ENCODE measurements at places on chromosomes 1 and 21.
A peak's percentile ranks its signal among the peaks of the same experiment; 100 is the strongest.

GRCh38 chr1:78280626-78281025 is 210.1 kb upstream of the PTGFR start:
- no peak for DNase-seq

DNA sequence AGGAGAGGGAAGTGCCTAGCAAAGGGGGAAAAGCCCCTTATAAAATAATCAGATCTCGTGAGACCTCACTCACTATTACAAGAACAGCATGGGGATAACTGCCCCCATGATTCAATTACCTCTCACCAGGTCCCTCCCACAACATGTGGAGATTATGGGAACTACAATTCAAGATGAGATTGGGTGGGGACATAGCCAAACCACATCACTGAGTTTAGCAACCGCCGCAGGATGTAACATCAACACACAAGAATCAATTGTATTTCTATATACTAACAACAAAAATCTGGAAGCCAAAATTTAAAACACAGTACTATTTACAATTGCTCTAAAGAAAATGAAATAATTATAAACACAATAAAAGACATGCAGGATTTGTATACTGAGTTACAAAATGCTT is 21.9 kb downstream of the DIRAS3 start:
- DNase-seq, result no peak

DNA sequence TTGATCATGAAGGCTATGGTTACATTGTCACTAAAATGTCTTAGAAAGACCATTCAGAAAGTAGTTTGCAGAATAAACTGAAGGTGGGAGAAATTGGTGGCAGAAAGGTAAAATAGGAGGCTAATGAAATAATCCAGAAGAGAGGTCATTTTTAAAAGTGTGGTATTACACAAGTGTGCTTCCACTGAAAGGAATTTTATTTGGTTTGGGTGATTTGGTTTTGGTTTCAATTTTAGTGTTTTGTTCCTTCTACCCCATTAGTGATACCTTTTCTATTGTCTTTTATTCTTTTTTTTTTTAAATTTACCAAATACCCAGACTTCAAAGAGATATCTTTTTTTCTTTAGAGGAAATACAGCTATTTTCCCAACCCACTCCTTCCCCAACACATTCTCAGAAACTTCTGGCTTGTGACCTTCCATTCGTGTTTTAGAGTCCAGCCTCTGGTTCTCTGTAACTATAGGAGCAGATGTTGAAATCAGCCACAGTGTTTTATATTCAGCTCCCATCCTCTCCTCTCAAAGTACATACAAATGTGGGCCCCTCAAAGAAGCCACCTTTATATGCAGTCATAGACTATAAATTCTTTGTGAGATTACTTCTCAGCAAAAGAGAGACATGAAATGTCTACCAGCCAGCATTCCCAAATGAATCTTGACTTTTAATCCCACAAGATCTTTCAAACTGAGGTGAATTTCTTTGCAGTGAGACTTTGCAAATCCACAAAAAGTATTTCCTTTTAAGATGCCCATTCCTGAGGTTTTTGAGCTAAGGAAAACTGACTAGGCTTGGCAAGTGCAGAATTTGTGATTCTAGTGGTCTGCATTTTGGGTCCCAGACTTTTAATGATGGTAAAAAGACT is 42.0 kb upstream of the PALMD start:
- no peak for DNase-seq

DNA sequence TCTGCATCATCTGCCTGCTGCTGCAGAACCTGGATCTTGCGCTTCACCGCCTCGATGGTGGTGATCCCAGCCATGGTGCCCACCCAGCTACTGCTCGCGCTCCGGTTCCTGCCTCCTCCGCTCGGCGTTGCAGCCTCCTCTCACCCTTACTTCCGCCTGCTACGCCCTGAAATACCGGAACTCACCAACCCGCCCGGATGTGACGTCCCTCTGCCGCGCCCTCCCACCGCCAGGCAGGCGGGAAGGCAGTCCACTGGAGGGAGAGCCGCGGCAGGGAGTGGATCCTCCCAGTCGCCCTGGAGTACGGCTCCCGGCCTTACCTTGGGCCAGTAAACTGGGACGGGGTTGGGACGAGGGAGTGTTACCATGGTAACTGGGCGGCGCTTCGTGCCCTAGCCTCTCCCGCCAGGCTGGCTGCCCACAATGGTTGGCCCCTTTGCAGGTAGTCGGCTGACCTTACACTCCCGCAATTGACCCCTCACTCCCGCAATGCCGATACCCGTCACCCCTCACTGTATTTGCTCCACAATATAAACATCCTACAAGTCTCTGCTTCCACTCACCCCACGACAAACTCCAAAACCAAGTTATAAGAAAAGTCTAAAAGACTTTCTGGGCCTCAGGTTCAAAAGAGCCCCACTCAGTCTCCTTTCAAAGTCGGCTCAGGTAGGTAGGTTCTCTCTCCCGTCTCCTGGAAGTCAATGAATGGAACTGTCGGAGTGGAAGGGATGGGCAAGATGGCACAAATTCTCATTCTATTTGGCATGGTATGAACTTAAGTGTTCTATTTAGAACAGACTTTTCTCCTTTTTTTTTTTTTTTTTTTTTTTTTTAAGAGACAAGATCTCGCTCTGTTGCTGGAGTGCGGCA is 8.6 kb downstream of the TPM3 start:
- DNase-seq, result peak; percentile 98

- DNase-seq, result no peak
Observed at GRCh38 chr1:209040351-209040750, 543.2 kb upstream of the CAMK1G start.

GRCh38 chr1:23566304-23566703 is 7.0 kb upstream of the ID3 start:
- no peak for DNase-seq

GRCh38 chr1:92486251-92487077 is at the start of gene GFI1:
Gene GFI1 (minus strand): TSS chr1:92486925. CDS start chr1:92483487, 3,438 bp downstream.
- peak; percentile 73 for DNase-seq

- DNase-seq, result no peak
Observed at GRCh38 chr1:66490816-66491215, 43.1 kb upstream of the SGIP1 start.

- no peak for DNase-seq
Observed at GRCh38 chr1:153561466-153561985, 4.1 kb downstream of the S100A2 start.

DNA sequence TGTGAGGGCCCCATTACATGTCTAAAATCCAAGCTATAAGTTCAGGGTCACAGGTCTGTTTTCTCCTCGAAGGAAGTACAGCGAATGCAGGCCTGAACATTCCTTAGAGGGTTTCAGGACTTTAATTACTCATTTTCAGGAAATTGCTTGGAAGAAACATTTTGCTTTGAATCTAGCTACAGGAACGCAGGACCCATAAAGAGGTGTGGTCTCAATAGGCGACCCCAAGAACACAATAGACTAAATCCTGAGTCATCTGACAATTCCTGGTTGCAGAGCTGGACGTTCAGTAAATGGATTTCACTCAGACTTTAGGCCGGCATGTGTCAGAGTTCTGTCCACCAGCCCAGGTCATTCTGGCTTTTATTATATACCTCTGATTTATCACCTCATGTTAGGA is 1.0 kb upstream of the ERG start:
- DNase-seq, result no peak

GRCh38 chr21:39109163-39109530 is 74.1 kb downstream of the PSMG1 start:
- no peak for DNase-seq

DNA sequence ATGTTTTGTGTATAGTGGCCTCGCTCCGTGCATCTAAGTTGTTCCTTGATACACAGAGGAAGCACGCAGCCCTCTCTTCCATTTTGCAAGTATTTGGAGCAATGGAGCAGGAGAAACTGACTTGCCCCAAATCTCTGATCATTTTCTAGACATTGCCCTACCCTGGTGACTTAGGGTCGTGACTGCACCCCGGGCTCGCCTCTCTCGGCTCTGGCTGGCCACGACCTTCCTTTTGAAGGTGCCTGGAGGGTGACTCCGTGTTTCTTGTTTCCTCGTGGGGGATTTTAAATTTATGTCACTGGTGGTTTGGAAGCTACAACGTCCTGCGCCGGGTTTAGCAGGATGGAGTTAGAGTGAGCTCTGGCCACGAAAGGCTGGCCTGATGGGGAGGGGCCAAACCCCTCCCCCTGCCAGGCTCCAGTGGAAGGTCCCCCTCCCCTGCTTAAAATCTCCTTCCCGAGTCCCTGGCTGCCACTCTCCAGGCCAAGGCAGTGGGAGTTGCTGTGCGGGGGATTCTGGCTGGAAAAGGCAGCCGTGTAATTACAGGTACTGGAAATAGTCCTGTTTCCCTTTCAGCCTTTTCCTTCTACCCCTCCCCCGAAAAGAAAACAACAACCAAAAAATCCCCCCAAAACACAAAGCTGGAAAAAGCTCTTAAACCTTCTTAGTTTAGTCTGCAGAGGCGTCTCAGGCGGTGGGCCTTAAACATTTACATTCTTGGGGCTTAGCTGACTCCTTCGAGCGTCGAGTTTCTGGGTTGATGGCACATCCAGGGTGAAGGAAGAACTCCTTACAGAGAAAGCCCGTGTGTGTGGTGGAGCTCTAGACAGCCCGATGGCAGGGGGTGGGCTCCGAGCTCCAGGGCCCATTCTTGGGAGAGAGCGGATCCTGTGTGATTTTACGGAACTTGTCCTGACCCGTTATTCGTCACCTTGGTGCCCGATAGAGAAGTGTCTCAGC is 28.1 kb downstream of the SPSB1 start:
- DNase-seq, result no peak

- DNase-seq, result no peak
Observed at GRCh38 chr21:45866551-45866950, 115.0 kb upstream of the COL6A1 start.

DNA sequence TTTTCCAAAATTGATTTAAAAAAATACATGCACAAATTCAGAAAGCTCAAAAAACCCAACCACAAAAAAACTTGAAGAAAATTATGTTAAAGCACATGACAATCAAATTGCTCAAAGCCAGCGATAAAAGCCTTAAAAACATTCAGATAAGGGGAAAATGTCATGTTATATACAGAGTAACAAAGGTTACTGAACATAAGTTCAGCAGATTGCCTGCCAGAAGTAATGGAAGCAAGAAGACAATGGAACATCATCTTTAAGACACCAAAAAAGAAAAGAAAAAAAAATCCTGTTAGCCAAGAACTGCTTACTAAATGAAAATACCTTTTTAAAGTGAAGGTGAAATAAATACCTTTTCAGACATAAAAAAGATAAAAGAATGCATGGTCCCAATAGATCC is 147.2 kb upstream of the SGIP1 start:
- DNase-seq, result no peak

GRCh38 chr1:236921610-236922009 is 82.6 kb downstream of the MT1HL1 start:
- no peak for DNase-seq

- no peak for DNase-seq
Observed at GRCh38 chr1:45493116-45493697, 2.2 kb upstream of the TESK2 start.

GRCh38 chr1:93137604-93138292 is 42.5 kb downstream of the TMED5 start:
- no peak for DNase-seq

GRCh38 chr1:69126796-69127195 is 440.9 kb upstream of the LRRC7 start:
- no peak for DNase-seq

DNA sequence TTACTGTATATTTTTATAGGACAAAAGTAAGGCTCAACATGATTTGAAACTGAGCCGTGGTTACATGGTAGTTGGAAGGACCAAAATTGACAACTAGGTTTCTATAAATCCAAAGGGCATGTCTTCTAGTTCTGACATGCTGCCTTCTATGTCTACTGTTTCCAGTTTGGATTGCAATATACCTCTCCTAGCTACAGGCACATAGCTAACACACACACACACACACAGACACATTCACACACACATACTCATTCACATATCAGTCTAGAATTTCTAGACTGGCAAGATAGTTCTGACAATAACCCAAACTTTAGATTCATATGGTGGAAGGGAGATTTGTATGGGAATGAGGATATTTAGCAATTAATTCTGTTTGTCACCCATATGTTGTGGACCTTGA is 544.8 kb upstream of the CAMK1G start:
- no peak for DNase-seq

- no peak for DNase-seq
Observed at GRCh38 chr1:1534401-1535154, 5.8 kb downstream of the TMEM240 start.

DNA sequence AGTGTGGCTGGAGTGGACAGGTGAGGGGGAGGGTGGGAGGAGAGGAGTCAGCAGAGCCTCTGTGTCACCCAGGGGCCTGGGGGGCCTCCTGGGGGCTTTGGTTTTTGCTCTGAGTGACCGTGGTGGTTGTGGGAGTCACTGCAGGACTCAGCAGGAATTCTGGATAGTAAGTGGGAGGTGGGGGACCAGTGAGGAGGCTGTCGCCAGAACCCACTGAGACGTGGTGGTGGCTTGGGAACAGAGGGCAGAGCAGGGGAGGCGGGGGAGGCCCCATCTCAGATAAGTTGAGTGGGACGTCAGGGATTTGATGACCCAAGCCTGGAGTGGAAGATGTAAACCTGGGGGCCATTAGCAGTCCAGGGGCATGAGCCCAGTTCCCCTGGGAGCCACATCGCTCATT is 123.2 kb upstream of the WNT4 start:
- DNase-seq, result no peak

DNA sequence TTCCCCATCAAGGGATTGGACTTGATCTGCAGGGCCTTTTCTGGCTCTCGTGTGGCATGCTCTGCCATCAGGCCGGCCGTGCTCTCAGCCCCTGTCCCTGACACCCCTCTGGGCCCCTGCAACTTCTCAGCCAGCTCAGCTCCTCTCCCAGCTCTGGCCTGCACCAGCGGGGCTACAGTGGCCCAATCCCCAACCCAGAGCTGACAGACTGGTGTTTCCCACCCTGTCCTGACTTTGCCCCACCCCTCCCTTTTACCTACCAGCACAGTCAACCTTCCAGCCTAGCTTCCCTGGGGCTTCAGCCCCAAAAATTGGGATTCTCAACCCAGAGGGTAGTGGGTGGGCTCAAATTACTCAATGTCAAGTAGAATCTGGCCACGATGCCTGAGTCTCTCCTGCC is 149.3 kb downstream of the SYF2 start:
- no peak for DNase-seq

GRCh38 chr1:91901231-91901630 is 15.3 kb upstream of the TGFBR3 start:
- DNase-seq, result no peak

GRCh38 chr1:204868340-204868700 is 2.3 kb upstream of the NFASC start:
- no peak for DNase-seq

DNA sequence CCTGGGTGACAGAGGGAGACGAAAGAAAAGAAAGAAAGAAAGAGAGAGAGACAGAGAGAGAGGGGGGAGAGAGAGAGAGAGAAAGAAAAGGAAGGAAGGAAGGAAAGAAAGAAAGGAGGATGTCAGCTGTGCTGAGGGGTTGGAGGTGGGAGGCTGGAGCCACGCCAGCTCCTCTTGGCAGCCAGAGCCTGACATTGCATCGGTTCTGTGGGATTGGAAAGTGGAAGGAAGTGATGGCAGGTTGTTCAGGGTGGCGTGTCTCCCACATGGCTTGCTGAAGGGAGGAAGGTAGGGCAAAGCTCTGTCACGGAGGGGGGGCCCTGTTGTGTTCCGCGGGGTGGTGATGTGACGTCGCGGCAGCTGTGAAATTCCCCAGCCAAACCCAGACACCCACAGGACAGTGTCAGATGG is 30.7 kb downstream of the EIF2D start:
- no peak for DNase-seq

GRCh38 chr1:198560161-198560560 is 19.7 kb upstream of the ATP6V1G3 start:
- no peak for DNase-seq

Data from ecto neural progenitor cell (in vitro differentiated cells).